HCT116 (cell line): ENCODE measurements at places on chromosomes 12 and 14.

- no peak for DNase-seq
Measured at GRCh38 chr12:24177889-24178288, 228.4 kb upstream of the SOX5 start.

GRCh38 chr12:113980537-113981337 is 14.6 kb upstream of the RBM19 start:
- DNase-seq, result peak; percentile 61

DNA sequence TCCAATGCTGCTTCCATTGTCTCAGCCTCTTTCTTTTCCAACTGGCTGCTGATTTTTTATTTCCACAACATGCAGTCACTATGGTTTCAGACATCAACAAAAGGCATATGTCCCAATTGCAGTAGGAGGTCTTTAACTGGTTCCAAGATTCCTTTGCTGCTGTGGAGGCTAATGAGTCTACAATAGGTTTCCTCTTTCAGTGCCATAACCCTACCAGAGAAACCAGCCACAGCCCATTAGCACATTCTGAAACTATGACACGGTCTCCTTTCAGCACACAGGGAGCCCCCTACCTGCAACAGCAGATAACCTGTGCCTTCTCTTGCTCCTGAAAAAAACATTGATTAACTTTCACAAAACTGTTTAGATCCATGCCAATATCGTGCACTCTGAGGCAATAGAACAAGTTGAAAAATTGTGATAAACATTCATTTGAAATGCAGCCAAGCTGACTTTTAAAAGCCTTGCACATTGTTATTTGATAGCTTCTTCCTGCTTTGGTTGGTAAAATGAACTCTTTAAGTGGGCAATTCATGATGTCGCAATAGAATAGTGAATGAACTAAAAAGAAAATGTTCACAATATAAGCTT is 32.4 kb downstream of the PLEKHG7 start:
- no peak for DNase-seq

GRCh38 chr14:45038865-45039264 is 45.1 kb upstream of the PRPF39 start:
- DNase-seq, result no peak

DNA sequence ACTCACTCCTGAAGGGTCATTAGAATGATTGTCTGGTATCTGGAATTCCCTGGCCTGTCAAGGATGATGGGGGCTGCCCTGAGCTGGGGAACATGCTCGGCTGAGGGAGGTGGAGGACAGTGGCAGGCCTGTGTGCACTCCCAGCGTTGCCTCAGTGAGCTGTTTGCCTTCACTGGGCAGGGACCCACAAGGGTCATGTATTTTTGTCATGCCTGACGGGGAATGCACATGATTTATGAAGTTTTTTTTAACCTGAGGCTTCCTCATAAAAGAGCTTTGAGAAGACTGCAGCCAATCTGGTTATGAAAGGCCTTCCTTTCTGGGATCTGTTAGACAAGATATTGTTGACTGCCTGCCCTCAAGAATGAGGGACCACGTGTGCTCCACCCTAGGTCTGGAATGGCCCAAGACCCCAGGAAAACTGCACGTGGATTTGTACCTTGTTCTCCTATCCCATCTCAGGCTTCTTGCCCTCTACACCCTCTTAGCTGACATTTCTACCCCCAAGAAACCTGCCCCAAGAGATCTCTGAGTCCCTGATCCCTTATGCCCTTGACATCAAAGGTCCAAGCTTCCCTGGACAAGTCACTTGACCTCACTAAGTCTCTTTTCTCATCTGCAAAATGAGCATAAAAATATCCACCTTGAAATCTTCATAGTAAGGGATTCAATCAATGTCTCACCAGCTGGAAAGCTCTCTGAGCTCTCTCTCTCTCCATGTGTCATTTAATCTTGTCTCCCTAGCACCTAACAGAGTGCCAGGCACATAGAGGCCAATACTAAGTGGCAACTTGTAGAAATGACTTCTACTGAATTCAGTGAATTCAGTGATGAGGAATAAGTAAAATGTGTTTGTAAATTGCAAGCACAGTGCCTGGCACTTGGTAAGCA is 24.5 kb upstream of the COL2A1 start:
- no peak for DNase-seq

DNA sequence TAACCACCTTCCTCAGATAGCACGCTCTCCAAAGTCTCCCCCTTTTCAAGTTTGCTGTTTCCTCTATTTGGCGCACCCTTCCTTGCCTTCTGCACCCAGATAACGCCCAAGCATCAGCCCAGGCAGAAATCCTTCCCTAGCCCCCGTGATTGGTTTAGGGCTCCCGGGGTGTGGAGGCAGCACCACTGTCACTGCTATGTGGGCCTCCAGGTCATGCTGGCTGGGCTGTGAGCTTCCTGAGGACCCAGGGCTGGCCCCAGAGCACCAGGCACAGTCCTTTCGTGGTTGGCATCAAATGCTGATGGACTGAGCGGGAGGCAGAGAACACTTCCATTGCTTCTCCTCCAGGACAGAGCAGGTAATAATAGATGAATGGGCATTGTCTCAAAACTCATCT is 311.4 kb downstream of the BCL11B start:
- DNase-seq, result no peak

DNA sequence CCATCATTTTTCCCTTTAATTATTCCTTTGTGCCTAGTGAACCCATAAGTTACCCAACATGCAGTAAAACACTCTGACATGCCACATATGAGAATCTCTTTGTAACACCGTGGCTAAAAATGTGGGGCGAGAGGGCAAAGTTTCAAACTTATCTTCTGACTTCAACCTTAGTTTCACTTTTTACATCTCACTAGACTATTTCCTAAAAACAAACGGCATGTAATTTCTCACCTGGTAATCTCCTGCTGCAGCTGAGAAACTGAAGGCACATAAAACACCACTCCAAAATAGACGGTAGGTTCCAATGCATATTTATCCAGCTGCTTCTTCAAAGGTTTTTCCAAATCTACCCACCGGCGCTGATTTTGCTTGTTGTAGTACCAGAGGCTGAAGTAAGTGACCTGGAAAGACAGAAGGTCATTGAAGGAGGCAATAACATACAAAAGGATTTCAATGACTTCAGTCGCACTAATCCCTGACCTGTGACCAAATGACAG is 37.9 kb downstream of the PTPN21 start:
- no peak for DNase-seq

DNA sequence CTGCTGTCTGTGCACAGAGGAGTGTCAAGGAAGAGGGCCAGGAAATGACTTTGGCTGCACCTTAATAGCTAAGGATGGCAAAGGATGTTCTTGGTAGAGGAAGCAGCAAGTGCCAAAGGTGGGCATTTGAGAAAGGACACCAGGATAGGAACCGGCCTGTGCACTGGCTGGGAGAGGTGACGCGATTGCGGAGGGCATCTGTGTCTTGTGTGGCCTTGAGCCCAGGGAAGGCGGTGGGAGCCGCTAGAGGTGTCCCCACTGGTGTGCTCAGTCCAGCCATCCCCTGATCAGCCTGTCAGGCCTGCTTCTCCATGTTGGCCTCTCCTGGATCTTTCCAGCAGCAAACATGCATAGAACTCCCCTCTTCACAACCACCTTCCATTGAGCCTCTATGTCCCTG is 30.2 kb downstream of the PAPLN start:
- DNase-seq, result no peak

- no peak for DNase-seq
Measured at GRCh38 chr12:67062193-67062592, 207.0 kb upstream of the CAND1 start.

DNA sequence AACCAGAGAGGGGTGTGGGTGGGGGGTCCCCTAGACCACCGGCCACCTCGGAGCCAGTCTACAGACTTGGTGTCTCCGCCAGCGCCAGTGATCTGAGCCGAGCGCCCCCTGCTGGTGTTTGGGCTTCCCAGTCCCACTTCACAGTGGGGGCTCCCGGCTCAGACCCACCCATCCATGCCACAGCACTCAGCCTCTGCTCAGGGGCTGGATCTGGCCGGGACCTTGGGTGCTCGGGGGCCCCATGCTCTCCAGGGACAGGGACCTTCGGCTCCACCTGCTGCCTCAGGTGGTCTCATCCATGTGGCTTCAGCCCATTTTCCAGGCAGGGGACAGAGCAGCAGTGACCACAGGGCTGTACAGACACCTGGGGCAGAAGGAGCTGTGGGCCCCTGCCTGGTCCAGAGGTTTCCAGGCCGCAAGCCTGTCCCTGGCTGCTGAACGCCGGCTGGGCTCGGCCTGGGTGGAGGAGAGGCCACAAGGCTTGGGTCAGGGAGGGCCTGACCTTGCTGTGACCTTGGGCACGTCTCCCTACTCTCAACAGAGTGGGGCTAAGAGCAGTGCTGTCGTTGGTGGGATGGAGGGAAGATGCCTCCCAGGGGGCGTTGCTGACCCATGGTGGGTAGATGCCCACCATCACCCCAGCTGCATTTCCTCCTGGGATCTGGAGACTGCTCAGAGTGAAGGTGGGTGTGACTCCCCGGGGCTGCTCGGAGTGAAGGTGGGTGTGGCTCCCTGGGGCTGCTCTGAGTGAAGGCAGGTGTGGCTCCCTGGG is 86.3 kb downstream of the KIF26A start:
- DNase-seq, result no peak

GRCh38 chr12:111182382-111182781 is 186.5 kb downstream of the PHETA1 start:
- no peak for DNase-seq

DNA sequence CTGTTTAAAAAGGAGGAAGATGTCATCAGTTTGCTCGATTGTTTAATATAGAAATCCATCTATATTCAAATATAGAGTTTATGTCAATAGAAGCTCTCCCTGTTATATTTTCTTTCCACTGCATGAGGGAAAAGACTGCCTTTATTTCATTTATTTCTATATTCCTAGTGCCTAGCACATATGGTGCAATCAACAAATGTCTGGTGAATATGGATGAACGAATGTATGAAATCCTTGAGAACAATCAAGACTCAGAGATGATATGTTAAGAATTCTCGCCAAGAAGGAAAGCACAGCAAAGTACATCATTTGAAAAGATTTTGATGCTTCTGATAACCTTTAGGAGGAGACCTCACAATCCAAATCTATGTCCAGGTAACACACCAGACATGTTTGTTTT is 296.0 kb upstream of the LMO3 start:
- no peak for DNase-seq

GRCh38 chr12:88237954-88238353 is 95.8 kb downstream of the TMTC3 start:
- peak; percentile 32 for DNase-seq

GRCh38 chr14:94081386-94081820 is 293 bp downstream of the IFI27L1 start:
- DNase-seq, result no peak

DNA sequence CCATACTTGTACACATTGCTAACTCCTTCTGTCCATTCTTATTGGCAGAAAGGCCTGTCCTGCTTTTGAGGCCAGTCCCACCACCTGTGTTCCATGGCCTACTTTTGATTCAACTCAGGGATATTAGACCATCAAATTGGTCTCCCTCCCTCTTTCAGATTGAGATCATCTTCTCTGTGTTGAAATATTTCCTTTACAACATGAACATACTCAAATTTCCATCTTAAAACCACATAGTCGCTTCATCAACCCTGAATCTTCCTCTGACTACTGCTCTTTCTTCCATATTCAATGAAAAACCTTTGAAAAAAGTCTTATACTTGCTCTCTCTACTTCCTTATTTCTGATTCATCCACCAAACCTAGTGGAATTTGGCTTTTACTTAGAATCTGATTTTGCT is 34.9 kb downstream of the TRMT5 start:
- DNase-seq, result no peak
